ENCODE measurements at places on chromosomes 4 and X.

GRCh38 chrX:46627711-46628419, 54.3 kb downstream of the CHST7 start:
- DNase-seq, result no peak

GRCh38 chr4:183118585-183118984, 19.5 kb downstream of the WWC2 start:
- no peak for DNase-seq

DNA sequence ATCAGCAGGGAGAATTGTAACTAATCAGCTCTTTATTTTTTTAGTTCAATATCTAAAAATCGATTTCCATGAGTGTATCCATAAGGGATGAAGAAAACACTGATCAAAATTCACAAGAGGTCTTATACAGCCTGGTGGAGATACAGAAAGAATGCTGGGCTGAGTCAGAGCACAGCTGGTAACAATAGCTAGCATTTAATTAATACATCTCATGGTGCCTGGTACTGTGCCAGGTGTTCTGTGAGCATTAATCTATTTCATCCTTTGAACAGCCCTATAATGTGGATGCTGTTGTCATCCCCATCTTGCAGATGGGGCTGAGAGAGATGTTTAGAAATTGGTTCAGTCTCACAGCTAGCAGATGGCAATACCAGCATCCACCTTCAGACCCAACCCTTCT, 250.9 kb upstream of the RPS6KA3 start:
- DNase-seq, result no peak

- DNase-seq, result no peak
Measured at GRCh38 chrX:29082558-29082957, 495.3 kb downstream of the IL1RAPL1 start.

DNA sequence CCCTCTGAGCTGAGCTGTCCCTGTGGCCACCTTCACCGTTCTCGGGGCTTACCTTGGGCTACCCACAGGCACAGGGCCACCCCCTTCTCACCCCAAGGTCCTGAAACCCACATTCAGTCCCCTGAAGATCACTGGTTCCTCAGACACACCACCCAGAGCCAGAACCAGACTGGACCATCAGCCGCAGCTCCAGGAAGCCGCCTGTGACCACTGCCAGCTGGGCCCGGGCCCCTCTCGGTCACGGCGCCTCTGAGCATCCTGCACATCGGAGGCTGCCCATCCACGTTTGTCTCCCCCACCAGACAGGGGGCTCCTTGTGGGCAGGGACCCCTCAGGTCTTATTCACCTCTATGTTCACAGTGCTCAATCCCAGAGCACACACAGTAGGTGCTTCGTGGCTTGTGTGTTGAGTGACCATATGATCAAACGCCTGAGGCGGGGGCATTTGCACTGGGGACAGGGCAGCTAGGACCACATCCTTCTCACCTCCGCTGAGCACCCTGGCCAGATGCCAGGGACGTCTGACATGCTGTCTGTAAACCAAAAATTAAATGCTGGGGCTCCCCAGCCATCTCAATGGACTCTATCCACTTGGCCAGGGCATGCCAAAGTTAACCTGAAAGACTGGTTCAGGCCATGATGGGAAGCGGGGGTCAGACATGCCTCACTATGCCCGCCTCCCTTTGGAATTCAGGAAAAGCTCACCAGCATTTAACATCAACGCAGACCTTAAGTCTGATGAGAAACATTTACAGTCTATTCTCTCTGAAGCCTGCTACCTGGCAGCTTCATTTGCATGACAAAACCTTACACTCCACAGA, 109.4 kb upstream of the AFAP1 start:
- DNase-seq, result no peak

DNA sequence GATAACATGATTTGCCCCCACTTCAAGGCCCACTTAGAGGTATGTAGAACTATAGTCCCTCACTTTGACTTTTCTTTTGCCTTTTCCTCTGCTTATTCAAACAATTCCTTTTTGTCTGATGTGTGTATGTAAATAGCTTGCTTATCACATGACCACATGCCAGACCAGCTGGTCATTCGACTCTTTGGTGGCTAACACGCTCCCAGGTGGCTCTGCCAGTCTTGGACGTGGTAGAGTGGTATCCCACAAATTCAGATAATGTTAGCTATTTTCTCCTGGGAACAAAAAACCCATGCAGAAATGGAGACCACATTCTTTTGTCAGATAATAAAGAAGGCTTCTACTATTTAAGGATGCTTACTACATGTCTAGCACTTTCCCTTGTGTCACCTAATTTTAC, 47.9 kb downstream of the ARHGAP24 start:
- no peak for DNase-seq

DNA sequence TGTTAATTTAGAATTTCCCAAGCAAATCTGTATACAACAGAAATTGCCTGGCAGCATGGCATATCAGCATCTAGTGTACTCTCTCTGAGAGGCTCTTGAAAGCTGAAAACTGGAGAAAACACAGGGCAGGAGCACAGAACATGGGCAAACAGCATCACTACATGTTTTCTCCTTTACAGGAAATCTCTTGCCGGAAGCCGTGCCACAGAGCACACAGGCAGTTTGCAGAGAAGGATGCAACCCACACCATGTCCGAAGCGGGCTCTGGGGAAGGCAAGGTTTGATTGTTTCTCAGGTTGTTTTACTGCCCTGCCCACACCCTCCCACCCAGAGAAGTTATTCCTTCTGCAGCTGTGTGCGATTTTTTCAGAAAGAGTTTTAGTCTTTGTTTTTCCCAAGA, 41.1 kb upstream of the FAM9C start:
- DNase-seq, result no peak

DNA sequence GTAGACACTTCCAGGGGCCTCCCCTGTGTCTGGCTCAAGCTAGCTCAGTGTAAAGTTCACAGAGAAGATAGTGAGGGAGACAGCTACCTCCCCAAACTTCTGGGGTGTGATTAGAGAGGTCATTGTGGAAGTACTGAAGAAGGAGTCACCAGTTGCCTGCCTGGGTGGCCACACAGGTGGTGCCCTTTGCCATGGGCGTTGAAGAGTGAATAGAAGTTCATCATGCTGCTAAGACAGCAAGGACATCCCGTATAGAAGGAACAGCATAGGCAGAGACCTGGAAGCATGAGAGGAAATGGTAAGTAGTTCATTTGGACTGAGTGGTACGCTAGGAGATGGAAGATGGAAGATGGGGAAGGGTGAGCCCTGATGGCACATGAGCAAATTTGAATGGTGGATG, 110.1 kb downstream of the PJA1 start:
- no peak for DNase-seq

- no peak for DNase-seq
Measured at GRCh38 chrX:19863212-19863856, 24.1 kb downstream of the SH3KBP1 start.

DNA sequence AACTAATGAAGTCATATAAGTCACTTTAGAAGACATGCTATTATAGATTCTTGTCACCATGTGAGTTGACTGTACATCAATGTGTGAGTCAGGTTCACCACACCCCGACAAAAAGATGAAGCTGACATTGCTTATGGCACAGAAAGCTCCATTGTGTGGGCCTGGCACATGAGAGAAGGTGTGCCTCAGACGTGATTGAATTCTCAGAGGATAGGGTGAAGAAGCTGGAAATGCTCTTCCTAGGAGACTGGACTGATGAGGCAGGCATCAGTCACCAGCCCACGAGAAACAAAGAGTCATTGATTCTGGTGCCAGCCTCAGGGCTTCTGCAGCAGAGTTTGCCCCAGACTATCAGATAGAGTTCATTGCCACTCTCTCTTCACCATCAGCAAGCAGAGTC, 35.9 kb upstream of the LRAT start:
- DNase-seq, result no peak

- no peak for DNase-seq
Measured at GRCh38 chr4:75135068-75135825, 202.3 kb downstream of the PARM1 start.

DNA sequence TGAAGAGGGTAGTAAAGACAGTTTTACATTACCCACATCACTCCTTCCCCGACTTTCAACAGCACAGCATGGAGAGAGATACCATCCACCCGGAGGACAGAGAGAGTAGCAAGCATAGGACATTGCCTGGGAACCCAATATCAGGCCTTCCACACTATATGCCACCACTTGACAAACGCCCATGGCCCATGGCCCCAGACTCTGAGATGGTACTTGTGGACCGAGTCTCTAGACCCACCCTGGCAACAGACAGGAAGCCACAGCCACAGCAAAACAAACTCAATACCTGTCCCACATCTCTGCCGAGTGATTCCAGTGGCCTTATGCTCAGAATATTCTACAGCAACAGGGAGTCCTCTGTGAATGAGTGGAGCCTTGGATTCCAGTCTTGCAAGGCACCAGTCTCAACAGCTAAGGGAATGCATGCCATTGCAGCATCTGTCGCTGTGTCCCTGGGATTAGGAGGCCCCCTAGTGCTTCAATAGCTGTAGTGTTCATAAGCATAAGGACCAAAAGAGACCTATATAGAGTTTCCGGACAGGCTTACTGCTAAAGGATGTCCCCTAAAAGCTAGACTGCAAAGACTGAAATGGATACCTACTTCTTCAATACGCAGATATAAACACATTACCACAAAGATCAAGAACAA, 14.7 kb upstream of the CT55 start:
- peak; percentile 6 for DNase-seq

DNA sequence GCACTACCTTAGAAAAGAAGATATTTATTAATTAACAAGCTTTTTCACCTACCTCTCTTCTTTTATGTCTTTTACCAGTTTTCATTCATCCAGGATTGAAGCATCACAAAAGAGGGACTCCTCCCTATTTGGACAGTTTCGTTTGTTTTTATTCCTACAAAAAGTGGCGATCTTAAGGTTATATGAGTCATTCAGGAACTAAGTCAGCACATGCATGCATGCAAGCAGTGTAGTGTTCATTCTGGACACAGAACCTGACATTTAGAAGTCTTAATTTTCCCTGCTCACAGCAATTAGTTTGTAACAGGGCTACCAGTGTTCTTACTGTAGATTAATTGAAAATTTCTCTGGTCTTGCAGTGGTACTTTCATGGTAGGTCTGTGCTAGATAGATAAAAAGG, 47.9 kb upstream of the QRFPR start:
- DNase-seq, result no peak

DNA sequence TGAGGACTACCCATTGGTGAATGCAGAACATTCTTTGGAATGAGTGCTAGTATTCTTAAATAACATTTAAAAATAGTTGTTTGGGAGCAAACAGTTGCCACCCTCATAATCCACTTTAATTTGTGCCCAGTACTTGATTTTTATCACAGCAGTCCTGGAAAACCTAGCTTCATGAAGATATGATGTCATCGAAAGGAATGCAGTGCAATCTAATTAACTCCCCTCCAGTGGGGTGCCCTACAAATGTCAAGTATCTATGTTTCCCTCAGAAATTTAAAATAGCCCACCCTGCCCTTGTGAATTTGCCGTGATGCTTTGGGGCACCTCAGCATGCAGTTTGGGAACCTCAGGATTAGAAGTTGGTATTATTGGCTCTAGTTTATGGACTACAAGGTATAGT, 5.4 kb downstream of the RAB9A start:
- DNase-seq, result no peak

- DNase-seq, result no peak
Measured at GRCh38 chr4:168604496-168605373, 107.9 kb downstream of the PALLD start.

- no peak for DNase-seq
Measured at GRCh38 chrX:101208152-101208905, 11.3 kb upstream of the DRP2 start.

DNA sequence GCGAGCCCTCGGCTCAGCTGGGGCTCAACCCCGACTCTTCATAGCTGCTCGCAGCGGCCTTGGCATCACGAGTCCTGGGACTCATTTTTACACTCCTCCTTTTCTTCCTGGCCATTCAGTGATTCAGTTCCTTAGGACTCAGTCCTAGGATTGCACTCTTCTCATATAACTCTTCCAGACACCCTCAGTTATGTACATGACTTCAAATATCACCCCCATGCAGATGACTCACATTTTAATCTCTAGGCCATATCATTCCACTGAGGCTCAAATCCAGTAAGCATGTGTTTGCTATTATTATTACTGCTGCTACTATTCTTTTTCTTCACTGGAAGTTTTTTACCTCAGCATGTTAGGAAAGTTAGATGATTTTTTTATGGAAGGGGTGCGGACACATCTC, 14.4 kb downstream of the ITGB1BP2 start:
- no peak for DNase-seq

DNA sequence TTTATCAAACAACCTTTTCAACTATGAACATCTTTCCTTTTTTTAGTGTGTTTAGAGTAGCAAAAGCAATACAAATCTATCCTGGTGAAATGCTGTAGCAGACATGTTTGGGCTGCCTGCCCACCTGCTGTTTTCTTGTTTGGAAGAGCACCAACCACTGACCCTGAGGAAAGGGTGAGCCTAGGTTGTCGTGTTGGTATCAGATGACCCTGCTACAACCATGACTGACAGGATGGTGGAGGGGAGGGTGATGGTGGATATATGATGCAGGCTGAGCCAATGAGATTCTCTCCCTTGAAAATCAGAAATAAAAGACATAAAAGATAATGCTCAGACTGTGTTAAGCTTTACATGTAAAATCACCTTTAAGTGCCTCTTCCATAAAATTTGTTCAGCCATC, 201.2 kb downstream of the NPNT start:
- DNase-seq, result no peak

- DNase-seq, result no peak
Measured at GRCh38 chr4:146709956-146710355, 71.3 kb downstream of the POU4F2 start.

- DNase-seq, result no peak
Measured at GRCh38 chr4:89878611-89879010, 16.0 kb upstream of the MMRN1 start.

DNA sequence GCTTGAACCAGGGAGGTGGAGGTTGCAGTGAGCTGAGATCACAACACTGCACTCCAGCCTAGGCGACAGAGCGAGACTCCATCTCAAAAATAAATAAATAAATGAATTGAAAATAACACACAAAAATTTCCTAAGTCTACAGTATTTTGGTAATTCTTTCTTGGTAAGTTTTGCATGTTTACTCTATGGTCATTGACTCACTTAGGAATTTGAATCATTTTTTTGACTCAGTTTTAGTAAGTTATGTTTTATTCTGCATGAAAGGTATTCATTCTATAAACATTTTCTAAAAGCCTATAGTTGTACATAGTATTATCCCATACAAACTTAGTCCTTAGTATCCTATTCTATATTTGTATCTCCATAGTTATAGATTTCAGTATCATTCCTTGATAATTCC, 772.9 kb upstream of the SLIT2 start:
- DNase-seq, result no peak

DNA sequence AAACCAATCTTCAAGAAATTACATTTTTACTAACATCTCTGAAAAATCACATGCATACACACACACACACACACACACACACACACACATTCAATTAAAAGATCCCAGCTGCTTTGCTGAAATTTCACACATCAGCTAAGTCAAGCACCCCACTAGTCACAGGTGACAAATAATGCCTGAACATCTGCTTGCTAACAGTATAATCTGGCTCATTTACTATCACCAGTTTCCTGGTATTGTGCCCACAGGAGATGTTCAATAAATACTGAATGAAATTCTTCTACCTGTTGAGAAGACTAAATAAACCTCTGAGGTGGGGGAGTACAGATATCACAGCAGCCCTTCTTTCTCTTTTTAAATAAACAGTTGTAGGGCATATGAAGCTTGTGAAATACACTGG, 994.0 kb downstream of the ARAP2 start:
- no peak for DNase-seq
